Mesothelial cell of epicardium (in vitro differentiated cells): ENCODE measurements at places on chromosomes 3 and 15. TPM values are rescaled to one million over a fixed set of nuclear protein-coding genes. Genes with fewer than 3 reads are reported as not detected.

Gene RAD51
- total RNA-seq, result 8.2 to 9.3 TPM (median 8.3 TPM) in 3 replicates

Gene TGFBR2
- 14.6 to 15.8 TPM (median 15.6 TPM) in 3 replicates for total RNA-seq

Gene CAMK2N2
- 0.16 TPM in 2 of 3 replicates, not detected in the other for total RNA-seq

Gene LIPC
- total RNA-seq, result not detected in 3 replicates

Gene SLC15A2
- 3.4 to 5.4 TPM (median 4.8 TPM) in 3 replicates for total RNA-seq

Gene CCDC50
- 53.1 to 63.2 TPM (median 58.2 TPM) in 3 replicates for total RNA-seq

Gene SENP7
- 56.2 to 59.1 TPM (median 56.3 TPM) in 3 replicates for total RNA-seq

Gene MCTP2
- total RNA-seq, result 11.9 to 13.3 TPM (median 12.8 TPM) in 3 replicates

Gene SAXO2
- total RNA-seq, result 3.3 to 4.3 TPM (median 4.0 TPM) in 3 replicates

Gene VGLL3
- 11.9 to 13.5 TPM (median 13.4 TPM) in 3 replicates for total RNA-seq

Gene SRGAP3
- total RNA-seq, result 61.3 to 68.6 TPM (median 65.6 TPM) in 3 replicates

GRCh38 chr3:129732200-129732876, 125.9 kb upstream of the PLXND1 start:
- no peak for DNase-seq

GRCh38 chr15:91385311-91385710, 285.3 kb downstream of the SV2B start:
- DNase-seq, result no peak

DNA sequence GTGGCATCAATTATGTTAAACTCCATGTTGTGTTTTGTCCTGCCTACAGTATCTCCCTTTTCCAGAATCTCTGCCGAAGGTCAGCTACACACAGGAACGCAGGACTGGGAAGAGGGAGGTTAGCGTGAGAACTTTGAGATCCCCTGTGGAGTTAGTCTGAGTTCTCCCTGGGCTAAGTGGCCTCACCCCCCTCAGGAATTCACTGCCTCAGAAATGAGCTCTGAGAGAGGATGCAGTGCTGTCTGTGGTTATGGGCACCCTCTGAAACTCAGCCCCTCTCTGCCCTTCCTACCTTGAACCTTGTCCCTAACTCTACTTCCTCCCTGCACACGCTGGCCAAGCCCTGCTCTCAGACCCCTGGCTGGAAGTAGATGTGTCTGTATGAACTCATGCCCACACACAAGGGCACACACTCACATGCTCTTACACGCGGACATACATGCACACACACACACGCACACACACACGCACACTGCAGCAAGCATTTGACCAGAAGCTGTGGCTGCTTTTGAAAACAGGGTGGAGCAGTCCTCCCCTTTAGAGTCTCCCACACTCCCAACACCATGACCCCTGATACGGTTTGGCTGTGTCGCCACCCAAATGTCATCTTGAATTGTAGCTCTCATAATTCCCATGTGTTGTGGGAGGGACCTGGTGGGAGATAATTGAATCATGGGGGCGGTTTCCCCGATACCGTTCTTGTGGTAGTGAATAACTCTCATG, 5.3 kb upstream of the VIPR1 start:
- no peak for DNase-seq

- DNase-seq, result no peak
These were observed 25.2 kb upstream of the DOCK3 start for GRCh38 chr3:50649451-50649931.

DNA sequence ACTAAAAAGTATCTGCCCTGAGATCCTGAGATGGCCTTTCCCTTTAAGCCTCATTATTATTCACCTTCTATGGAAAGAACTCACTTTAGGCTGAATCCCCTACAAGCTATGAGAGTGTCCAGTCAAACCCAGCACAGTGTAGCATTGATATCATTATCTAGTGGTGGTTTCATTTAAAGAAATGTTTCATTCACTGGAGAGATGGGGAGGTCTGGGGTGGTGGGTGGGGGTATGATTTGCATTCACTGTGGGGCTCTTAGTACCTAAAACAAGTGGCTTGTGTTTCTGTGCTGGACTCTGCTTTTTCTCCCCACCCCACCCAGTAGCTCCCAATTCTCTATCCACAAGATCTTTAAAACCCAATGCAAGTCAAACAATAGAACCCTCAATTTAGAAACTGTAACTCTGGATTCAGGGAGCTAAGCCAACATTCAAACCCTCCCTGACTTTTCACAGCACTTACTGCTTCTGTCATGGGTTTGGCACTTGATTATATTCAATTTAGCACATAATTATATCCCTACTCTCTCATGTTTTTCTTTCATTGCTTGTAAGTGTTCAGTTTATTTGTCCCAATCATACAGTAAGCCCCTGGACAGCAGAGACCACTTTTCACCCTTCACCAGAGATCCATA, 310.5 kb upstream of the THBS1 start:
- no peak for DNase-seq

- no peak for DNase-seq
These were observed 33.3 kb downstream of the EDEM1 start for GRCh38 chr3:5220667-5221431.

DNA sequence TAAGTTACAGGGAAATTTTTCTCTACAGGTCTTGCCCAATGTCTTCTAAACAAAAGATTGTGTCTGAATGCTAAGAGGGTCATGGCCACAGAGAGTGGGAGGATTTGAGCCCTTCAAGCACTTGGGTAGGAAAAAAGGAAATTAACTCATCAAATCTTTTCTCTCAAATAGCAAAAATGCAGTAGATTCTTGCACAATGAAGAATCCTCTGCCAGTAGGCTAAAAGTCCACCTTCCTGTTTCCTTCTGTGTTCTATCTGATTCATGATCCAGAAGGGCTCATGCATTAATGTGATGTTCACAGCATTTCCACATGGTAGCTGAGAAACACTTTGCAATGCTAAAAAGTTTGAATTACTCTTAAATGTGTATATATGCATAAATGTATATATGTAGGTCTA, 177.1 kb downstream of the CD47 start:
- no peak for DNase-seq

- DNase-seq, result no peak
These were observed 288.8 kb downstream of the FEZF2 start for GRCh38 chr3:62084558-62084957.

DNA sequence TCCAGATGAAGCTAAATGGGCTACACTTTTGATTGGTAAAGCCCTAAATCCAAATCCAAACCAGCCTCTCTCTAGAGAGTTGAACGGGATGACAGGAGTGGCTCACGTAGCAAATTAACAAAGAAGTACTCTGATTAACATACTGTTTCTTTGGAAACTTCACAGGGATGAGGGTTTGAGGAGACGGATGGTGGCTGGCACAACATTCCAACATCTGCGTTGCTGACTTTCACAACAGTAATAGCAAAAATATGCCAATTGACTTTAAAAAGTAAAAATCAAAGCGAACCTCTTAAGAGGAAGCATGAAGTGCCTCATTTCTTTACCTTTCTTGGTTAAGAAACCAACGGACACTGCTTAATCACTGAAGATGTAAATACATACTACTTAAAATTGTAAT, 181.4 kb downstream of the TBL1XR1 start:
- no peak for DNase-seq

- DNase-seq, result no peak
These were observed 3.2 kb downstream of the ITGB5 start for GRCh38 chr3:124883766-124884473.

DNA sequence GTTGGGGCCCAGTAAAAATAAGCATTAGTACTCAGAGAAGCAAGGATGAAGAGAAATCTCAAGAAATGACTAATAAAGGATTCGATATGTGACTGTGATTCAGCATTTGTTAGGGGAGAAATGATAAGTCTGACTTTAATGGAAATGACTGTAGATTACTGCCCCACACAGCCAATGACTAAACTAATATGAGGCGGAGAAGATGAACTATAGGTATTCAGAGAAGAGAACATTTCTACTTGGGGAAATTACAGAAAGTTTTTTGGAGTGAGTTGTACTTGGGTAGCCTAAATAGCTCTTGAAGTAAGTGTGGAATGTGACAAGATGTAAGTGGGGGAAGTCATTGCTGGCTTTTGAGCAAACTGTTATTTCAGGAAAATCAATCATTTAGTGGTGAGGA, 380.0 kb downstream of the PDCD6IP start:
- DNase-seq, result no peak

- DNase-seq, result no peak
These were observed 52.7 kb upstream of the SPTSSB start for GRCh38 chr3:161423911-161424522.

DNA sequence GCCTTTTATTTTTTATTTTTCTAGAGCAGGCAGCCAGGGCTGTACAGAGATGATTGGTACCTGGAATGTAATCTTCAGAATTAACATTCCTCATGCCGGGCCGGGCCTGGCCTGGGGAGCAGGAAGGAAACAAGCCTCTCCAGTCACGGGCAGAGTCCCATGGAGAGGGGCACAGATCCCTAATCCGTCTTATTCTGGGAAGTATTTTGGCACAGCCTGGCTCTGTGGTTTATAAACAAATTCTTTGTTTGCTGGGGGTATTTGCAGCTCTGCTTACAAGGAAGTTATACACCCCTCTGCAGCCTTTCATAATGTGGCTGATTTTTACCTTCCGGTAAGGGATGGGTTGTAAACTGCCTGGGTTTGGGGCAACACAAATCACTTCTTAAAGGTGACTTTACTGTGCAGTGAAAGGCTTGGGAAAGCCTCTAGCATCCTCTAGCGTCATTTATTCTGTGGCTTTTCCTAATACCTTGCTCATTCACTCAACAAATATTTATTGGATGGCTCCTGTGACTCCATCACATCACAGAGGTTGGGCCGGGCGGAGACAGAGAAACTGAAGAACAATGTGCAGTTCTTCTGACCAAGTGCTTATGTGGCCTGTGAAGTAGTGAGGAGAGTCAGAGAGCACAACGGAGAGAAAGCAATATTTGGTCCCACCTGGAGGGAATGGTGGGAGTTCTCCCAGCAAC, 2.7 kb downstream of the SLC6A20 start:
- DNase-seq, result no peak

GRCh38 chr3:71684046-71684756, 41.0 kb downstream of the EIF4E3 start:
- DNase-seq, result no peak

GRCh38 chr15:36643551-36643950, 64.1 kb downstream of the CDIN1 start:
- no peak for DNase-seq

- DNase-seq, result no peak
These were observed 47.5 kb upstream of the EIF3J start for GRCh38 chr15:44489464-44489863.

DNA sequence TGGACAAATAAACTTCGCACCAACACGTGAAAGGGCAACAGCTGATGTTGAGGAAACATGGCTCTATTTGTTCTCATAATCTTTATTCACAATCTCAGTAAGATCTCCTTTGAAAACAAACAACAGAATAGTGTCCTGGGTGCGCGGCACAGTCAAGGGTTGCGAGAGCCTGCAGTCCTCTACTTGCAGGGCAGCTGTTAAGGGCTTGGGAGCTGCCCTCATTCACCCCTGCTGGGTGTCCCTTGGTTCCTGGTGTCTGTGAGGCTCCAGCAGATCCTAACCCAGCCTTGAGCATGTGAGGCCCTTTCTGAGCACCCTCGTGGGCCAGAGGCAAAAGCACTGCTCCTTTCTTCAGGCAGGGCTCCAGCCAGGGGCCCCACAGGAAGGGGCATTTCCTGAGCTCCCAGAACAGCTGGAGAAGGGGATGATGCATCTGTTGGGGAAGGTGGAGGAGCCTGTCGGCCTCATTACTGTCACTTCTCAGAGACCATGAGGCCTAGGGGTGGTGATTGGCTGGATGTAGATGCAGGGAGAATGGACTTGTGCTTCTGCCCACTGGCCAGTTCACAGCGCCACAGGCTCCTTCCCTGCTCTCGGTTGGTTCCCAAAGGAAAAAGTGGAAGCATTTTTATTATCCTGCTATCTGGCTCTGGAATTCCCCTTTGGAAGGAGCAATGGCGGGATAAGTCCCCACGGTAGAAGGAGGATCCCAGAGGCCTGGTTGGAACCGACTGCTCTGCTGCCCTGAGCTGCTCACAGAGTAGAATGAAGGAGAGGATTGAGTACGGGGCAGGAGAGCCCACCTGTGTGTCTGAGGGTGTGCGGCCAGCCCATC, 51.9 kb upstream of the KLF13 start:
- DNase-seq, result peak; percentile 36
